H9 (cell line): ENCODE measurements at places on chromosomes 11 and 22. TPM values are rescaled to one million over a fixed set of nuclear protein-coding genes. Genes with fewer than 3 reads are reported as not detected.

Gene KRTAP5-8
- not detected in 2 replicates for total RNA-seq

GRCh38 chr22:43234264-43234988 is 47.5 kb upstream of the TTLL12 start:
- no peak for DNase-seq

GRCh38 chr11:112451250-112451649 is 190.6 kb upstream of the PLET1 start:
- no peak for DNase-seq

- no peak for DNase-seq
Measured at GRCh38 chr11:80636999-80637398, 1196.2 kb upstream of the TENM4 start.
